RCC 7860 (cell line): ENCODE measurements at places on chromosomes 4 and X.

GRCh38 chr4:112857461-112857860, 192.0 kb upstream of the ANK2 start:
- peak; percentile 65 for DNase-seq

DNA sequence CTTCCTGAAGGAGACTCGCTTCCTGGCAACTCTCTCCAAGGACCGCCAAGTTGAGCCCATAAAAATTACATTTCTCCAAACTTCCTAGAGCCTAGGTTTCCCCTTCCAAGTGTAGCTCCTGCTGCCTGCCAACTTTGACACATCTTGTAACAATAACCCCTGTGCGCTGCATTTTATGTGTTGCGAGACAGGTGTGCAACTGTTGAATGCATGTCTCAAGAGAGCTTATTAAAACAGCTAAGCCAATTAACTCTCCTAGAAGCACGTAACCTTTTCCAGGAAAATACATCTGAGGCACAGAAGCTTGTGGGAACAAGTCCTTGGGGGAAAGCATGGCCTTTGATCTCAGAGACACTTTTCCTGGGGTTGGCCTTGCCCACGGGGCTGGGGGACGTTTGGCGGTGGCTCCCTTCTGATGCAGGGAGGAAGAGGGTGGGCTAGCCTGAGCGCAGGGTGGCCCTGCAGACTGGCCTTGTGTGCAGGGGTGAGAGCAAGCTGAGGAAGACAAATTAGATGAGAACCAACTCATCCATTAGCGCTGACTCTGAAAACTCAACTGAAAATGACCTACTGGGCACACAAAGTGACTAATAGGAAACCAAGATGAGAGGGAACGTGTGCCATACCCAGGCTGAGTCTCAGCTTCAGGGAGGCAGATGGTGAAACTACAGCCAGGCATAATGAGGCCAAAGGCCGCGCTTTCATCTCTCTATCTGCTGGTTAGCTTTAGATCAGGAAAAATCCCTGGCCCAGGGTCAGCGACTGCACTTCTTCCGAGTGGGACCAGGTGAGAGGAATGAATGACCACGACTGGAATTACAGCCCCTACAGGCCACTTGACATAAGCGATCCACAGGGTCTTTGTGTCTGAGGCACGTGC, 75.3 kb downstream of the ENPP6 start:
- DNase-seq, result no peak

DNA sequence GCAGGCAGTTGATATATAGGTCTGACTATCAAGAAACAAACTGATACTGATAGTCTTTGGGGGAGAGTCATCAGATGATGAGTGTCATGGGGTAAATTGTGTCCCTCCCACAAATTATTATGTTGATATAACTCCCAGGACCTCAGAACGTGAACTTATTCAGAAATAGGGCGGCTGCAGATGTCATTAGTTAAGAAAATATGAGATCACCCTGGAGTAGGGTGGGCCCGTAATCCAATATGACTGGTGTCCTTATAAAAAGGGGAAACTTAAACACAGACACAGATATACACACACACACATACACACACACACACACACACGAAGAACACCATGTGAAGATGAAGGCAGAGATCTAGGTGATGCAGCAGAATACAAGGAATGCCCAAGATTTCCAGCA, 32.7 kb upstream of the ARHGEF9 start:
- no peak for DNase-seq

DNA sequence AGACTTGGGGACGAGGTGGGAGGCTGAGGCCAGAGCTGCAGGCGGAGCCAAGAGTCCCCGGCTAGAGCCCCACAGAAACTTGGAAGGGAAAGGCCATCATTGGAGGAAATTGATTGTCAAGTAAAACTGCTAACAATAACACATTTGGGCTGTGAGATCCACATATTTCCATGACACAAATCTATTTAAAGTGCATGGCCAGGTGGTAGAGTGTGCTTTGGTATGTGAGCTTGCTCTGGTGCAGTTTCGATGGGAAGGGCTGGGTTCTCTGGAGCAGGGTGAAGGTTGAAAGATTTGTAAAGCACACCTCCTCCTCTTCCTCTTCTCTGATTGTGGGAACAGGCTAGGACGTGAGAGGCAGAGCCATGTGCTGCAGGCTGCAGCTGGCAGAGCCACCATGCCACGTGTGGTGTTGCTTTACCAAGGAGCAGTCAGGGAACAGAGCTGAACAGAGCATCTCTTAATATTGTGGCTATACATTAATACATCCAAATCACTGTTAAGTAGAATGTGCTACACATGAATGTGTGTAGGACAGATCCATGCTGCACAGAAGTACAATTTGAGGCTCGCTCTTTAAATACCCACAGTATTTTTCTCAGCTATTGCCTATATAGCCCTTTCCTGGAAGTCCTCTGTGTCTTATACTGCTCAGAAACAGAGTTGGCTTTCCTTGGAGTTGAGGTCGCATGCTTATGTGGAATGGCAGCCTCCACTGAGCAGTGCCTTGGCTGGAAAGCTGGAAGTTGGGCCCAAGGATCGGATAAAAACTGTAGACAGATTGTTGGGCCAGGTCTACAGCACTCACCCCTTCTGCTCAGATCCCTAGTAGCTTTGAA, 37.7 kb downstream of the FHDC1 start:
- no peak for DNase-seq

DNA sequence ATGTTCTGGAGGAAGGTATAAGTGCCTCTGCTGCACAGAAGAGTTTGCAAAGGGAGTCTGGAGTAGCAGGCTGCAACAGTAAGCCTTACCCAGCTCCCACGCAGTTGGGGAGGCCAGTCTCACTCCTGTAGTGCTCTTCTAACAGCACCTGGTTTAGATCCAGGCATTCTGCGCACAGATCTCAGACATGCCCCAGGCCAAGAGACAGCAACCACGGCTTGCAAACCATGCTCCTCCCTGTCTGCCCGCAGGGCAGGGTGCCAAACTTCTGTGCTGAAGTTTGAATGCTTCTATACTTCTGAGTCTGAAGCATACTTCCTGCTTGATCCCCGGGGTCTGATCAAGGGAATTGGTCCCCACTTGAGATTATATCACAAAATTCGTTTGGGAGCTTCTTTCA, 106.3 kb downstream of the LINC00632 start:
- no peak for DNase-seq

- DNase-seq, result no peak
Observed at GRCh38 chr4:87209696-87210095, 10.7 kb downstream of the KLHL8 start.

DNA sequence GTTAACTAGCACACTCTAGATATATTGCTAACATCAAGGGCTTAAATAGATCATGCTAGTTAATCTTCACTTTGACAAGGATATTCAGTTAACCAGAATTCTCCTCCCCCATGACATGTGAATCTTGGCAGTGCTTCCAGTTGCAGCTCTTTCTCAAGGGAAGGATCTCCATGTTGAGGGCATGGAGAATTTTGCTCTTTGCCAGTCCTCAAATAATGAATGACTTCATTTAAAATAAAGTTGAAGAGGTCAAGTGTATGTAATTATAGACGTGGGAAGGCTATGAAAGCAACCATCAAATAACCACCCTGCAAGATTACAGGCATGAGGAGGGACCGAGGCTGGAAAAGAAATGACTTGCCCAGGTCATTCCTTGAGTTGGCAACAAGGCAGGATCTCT, 87.3 kb upstream of the CPEB2 start:
- no peak for DNase-seq

- DNase-seq, result no peak
Observed at GRCh38 chr4:155523358-155523757, 143.3 kb upstream of the GUCY1A1 start.

DNA sequence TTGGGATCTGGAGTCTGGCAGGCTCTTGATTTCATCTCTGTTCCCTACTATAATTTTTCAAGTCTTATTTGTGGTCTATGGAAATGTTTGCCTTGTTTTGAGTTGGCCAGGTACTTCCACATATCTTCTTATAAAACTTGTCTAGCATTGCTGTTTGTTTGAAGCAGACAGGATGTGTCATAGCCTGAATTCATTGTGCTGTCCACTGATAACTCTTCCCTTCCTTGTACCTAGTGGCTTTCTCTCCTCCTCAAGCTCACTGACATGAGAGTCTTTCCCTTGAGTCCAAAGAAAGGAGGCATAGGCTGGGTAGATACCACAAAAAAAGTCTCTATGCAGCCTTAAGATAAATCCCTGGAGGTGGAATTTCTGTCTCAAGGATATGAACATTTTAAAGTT, 59.2 kb upstream of the FAM241A start:
- DNase-seq, result no peak

- no peak for DNase-seq
Observed at GRCh38 chrX:53440621-53441517, 6.7 kb upstream of the HSD17B10 start.

DNA sequence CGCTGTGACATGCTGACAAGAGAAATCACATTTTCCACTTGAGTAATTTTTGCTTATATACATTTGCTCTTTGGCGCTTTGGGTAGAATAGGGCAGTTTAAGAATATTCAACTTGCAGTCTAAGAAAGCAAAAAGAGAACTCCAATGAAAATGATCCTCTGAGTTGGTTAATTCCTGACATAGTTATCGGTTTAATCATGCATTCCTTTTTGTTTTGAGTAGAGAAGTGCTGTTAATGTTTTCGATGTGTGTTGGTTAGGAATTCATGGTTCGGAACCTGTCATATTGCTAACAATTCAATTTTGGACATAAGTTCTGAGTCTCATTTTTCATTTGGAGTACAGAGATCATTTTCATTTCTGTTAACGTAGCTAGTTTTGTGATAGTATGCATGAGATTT, 700.6 kb upstream of the PITX2 start:
- peak; percentile 60 for DNase-seq

GRCh38 chr4:1241466-1241935, 7.4 kb downstream of the CTBP1 start:
- no peak for DNase-seq

DNA sequence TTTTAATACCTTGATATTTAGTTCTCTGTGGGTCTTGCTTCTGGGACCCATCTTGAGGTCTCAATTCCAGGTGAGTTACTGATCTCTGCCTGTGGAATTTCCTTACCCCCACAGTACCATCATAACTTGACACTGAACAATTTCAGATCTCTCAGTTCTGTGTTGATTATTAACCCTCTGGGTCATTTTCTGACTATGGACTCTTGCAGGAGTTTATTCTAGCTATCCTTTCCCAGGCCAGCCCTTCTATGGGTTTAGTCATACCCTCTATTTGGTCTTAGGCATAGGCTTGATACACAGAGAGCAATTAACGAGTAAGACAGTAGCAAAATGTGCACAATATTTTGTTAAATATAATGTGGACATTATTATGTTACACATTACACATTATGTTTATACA, 3.7 kb upstream of the SPARCL1 start:
- peak; percentile 43 for DNase-seq

- no peak for DNase-seq
Observed at GRCh38 chrX:103531002-103531401, 11.7 kb upstream of the RAB40A start.

DNA sequence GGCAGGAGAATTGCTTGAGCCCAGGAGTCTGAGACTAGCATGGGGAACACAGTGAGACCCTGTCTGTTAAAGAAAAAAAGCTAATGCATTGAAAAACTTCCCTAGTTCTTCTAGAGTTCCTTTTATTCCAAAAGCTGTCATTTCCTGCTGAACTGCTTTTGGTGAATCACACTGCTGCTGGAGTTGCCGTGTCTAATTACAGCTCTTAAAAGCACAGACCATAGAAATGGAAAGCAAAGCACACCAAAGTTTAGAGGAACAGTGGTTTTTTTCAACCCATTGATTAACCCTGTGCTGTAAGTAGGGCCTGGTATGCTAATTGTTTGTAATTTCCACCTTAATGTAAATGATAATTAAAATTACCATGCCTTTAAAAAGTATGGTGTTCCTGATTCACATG, 52.4 kb downstream of the SEPTIN11 start:
- DNase-seq, result peak; percentile 49

DNA sequence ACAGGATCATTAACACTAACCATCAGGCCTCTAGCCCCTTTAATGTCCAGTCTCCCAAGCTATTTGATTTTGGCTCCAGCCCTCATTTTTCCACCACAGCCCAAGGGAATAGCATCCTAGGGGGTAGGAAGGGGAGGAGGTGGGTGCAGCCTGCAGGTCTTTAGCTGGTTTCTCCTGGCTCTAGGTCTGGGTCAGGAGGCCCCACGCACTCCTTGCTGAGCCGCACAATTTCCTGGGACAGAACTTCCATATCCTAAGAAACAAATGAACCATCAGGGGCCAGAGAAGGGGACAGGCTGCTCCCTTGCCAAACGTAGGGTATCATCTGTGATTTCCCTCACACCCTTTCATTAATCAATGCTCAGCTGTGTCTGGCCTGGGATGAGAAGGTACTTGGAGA, 2.4 kb upstream of the KCND1 start:
- no peak for DNase-seq

DNA sequence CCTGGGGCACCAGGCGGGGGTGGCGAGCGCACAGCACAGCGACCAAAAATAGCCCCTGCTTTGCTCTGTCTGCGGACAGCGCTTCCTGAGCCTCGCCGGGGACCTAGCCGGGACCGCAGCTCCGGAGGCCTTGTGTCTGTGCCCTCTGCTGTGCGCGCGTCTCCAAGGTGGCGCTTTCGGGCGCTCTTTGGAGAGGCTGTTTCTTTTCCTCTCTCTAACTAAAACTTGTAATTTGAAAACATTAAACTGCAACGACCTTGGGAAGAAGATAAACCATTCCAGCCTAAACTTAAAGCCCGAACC, 3.4 kb downstream of the ARX start:
- no peak for DNase-seq

- no peak for DNase-seq
Observed at GRCh38 chr4:126271292-126271691, 956.5 kb downstream of the FAT4 start.

DNA sequence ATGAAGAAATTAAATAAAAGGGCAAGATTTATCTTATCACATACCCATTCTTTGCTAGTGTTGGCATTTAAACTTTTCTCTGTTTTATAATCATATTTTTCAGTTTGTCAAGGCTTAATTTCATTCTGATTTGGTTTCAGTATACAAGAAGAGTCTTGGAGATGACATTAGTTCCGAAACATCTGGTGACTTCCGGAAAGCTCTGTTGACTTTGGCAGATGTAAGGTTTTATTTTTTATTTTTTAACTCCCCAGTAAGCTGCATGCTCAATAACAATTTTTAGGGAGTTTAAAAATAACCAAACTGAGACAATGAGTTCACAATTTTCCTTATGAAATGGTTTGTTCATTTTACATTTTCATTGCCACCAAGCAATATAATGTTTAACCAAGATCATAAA, 39.8 kb downstream of the ANXA3 start:
- no peak for DNase-seq

DNA sequence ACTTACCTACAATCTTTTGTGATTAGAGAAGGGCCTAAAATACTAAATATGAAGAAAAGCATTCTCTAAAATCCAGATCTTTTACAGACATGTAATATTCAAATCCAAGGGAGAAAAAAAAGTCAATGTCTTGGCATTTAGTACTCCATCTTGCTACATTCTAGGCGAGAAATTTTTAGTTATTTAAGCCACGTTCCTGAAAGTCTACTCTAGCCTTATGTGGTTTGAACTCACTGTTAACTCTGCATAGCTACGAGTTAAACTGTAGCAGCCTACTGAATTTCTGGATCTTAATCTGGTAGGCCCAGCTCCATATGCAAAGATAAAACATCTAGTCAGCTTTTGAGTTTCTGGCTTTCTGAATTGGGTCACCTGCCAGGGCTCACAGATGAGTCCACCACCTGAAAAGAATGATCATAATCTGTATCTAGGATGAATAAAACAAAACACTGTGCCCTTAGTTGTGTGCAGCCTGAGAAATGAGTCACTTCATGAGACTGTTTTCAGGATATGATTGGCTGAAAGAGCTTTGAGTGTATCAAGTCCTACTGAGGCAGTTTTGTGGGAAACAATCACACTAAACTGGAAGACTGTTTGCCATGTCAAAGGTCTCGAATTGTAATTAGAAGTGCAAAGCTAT, 3.2 kb upstream of the NEK1 start:
- peak; percentile 52 for DNase-seq
